ENCODE measurements at places on chromosomes 3 and 15.

DNA sequence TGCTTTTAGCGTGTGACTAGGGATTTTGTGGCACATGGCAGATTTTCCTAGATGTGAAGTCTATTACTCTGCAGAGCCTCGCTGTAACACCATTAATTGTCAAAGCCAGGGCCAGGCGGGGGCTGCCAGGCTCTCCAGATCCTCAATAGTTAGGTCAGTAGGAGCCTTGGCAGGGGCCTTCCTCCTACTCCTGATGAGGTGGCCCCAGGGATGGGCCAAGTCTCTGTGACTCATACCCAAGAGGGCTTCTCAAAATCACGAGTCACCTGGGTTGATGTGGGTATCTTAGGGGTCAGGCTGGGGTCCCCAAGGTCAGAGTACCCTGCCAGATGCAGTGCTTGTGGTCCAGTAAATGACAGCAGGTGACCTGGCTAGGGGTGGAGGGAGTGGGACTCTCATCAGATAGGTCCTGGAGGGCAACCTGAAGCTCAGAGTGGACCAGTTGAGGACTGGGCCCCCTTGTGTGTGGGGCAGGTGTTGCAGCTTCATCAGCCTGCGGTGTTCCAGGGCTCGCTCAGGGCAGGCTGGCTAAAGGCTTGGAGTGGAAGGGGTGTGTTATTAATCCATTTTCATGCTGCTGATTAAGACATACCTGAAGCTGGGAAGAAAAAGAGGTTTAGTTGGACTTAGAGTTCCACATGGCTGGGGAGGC, 88.5 kb upstream of the MYZAP start:
- no peak for DNase-seq

DNA sequence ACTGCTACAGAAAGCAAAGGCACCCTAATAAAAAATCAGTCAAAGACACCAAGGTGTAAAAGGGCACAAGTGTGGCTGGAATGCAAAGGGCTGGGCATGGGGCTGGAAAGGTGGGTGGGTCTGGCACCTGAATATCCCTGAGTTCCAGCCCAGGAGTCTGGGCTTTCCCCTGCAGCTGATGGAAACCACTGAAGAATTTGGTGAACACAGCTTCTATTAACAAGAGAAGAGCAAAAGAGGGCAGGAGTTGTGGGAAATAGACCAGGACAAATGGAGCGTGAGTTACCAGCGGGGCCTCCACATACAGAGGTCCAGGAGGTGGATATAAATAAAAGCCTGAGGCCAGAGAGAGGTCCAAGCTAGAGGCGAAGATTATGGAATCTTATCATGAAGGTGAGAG, 45.1 kb upstream of the TPM1 start:
- no peak for DNase-seq

DNA sequence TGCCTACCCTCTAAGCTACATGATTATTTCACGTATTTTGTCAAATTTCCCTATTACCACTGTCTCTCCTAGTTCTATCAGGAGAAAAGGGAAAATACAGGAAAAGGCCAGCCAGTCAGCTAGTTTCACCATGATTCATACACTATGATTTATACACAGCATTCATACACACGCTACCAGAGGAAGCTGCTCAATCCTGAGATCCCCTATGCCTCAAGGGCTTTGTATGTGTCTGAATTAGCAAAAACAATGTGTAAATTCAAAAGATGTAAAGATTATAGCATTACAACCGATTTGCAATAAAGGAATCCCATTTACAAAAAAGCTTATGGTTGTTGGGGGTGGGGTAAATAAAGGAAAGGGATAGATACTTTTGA, 3.1 kb upstream of the ACKR4 start:
- no peak for DNase-seq

DNA sequence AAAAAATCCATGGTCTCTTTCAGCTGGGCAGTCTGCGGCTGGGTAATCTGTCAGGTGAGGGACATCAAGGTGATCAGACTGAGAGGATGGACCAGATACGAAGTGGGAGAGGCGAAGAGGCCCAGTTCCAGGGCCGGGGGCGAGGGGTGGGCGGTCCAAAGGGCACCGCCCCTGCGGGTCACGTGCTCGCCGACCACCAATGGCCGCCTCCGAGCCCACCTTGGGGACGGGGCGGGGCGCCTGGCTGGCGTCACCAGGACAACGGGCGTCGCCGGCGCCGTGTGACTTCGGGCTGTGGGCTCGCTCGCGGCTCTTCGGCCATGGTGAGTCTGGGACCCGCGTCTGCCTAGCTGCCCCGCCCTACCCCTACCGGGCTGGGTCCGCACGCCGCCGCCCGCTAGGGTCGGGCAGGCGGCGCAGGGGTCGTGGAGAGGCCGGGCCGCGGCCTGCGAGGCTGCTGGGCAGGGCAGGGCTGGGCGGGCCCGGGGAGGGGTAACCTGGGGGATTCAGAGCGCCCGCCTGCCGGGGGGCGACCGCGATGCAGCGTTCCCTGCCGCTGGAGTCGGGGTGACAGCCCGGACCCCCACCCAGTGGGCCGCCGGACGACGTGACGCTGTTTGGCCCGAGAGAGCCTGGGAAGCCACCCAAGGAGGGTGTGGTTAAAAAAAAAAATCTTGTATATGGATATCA, at the start of gene FBXL2:
Gene FBXL2, plus strand, starts transcription at position 250 of the 690 bp plus-strand sequence. Its CDS starts 71 bp downstream, at position 321.
- no peak for DNase-seq

DNA sequence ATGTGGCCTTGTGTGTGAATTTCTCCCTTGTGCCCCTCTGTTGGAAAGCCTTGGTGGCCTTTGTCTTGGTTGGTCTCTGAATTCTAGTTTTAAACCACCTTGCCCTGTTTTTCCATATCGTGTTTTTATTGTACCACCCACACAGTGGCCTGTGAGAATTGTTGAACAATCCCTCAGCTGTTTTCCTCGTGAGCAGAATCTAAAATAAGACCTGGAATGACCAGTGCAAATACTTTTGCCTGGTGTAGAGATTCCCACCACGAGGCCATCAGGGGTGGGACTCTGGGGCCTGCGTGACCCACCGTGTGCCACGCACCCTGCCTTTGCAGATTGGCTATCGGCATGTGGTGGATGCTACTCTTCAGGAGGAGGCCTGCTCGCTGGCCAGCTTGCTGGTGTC, 19.0 kb upstream of the CLEC3B start:
- DNase-seq = no peak

GRCh38 chr15:88480981-88481380, 13.5 kb downstream of the MRPS11 start:
- no peak for DNase-seq

DNA sequence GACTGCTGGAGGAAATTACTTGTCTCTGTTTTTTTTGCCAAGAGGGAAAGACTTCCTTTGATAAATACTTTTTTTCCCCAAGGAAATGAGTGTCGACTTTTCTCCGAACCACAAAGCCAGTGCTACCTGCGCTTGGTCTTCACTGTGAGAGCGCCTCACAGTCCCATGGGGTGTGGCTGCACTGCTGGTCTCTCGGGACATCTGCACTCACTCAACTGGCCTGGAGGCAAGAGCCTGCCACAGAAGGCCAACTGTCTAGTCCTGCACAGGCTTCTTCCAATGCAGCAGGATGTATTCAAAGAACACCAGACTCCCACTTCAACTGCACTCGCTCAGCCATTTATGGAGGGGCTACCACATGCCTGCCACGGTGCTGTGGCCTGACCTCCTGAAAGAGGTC, 40.6 kb upstream of the CGNL1 start:
- DNase-seq = no peak

Measured in activated naive CD4-positive, alpha-beta T cell (primary cell).